Tibial nerve (tissue), 4 donors: ENCODE measurements at places on chromosomes 12 and 14. TPM values are rescaled to one million over a fixed set of nuclear protein-coding genes. Genes with fewer than 3 reads are reported as not detected.

DNA sequence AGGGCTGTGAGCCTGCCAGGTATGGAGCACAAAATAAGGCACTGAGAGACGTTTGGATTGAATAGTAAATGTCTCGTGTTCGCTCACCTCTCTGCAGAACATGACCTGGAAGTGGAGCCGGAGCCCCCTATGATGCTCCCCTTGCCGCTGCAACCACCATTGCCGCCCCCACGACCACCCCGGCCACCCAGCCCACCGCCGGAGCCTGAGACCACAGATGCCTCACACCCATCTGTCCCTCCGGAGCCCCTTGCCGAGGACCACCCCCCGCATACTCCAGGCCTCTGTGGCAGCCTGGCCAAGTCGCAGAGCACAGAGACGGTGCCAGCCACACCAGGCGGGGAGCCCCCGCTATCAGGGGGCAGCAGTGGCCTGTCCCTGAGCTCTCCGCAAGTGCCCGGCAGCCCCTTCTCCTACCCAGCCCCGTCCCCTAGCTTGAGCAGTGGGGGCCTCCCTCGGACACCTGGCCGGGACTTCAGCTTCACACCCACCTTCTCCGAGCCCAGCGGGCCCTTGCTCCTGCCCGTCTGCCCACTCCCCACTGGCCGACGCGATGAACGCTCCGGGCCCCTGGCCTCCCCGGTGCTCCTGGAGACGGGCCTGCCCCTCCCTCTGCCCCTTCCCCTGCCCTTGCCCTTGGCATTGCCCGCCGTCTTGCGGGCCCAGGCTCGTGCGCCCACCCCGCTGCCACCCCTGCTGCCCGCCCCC, 18.7 kb downstream of the SETD1B start:
- DNase-seq = no peak
- peaks cover 36% of the 10 kb centered on the region for H3K36me3 ChIP-seq
- H3K4me3 ChIP-seq = no peak overlapping the region
- H3K27me3 ChIP-seq = no peaks in the 10 kb centered on the region
- no peak overlapping the region for H3K27ac ChIP-seq

GRCh38 chr14:82999802-83000201, 1466.1 kb upstream of the SEL1L start:
- no peaks in the 10 kb centered on the region for H3K36me3 ChIP-seq
- no peak overlapping the region for H3K27ac ChIP-seq
- H3K4me3 ChIP-seq = no peak overlapping the region
- no peaks in the 10 kb centered on the region for H3K27me3 ChIP-seq

DNA sequence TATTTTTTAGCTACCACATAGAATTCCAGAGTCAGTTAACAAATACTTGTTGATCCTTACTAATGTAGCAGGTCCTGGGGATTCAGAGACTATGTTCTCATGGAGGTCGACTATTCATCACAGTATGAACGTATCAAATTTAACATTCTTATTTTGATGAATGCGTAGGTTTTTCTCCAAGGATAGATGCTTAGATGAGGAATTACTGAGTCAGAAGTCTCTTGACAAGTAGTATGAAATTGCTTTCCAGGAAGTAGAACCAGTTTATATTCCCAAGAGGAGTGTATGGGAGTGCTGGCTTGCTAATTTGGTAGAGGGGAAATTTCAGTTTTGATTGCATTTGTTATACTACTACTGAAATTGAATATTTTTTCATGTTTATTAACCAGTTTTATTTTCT, 42.8 kb upstream of the CRADD start:
- H3K4me1 ChIP-seq = no peaks in the 10 kb centered on the region
- peaks cover 3% of the 10 kb centered on the region for H3K36me3 ChIP-seq
- no peak overlapping the region for H3K27ac ChIP-seq
- no peak overlapping the region for H3K4me3 ChIP-seq
- DNase-seq = no peak
- no peaks in the 10 kb centered on the region for H3K27me3 ChIP-seq

GRCh38 chr12:47144769-47145168, 65.0 kb upstream of the AMIGO2 start:
- H3K4me1 ChIP-seq = no peaks in the 10 kb centered on the region
- H3K27ac ChIP-seq = no peak overlapping the region
- no peaks in the 10 kb centered on the region for H3K27me3 ChIP-seq
- H3K4me3 ChIP-seq = no peak overlapping the region

DNA sequence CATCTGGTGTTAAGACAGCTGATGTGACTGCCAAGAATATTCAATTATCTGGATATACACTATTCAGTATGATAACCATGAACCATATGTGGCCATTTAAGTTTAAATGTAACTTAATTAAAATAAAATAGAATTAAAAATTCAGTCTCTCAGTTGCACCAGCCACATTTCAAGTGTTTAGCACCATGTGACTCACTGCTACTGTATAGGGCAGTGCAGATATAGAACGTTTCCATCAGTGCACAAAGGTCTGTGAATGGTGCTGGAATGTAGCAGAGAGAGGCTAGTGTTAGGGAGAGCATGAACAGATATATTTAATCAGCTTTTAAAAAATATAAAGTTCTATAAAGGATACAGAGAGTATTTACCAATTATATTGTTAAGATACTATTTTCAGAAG, 28.7 kb downstream of the ARID4A start:
- H3K27ac ChIP-seq = no peak overlapping the region
- H3K27me3 ChIP-seq = no peaks in the 10 kb centered on the region
- peaks cover 70% of the 10 kb centered on the region for H3K36me3 ChIP-seq
- peaks cover 22% of the 10 kb centered on the region for H3K4me1 ChIP-seq
- no peak overlapping the region for H3K4me3 ChIP-seq

GRCh38 chr14:32202491-32202997, 525 bp downstream of the RNU6-8 start:
- H3K4me3 ChIP-seq = peak overlapping the region; percentile 51
- no peaks in the 10 kb centered on the region for H3K4me1 ChIP-seq
- no peaks in the 10 kb centered on the region for H3K36me3 ChIP-seq
- peak overlapping the region; percentile 74 for H3K27ac ChIP-seq
- H3K27me3 ChIP-seq = no peaks in the 10 kb centered on the region

GRCh38 chr12:120757226-120757742, 31.7 kb downstream of the ACADS start:
- no peak overlapping the region for H3K4me3 ChIP-seq
- no peaks in the 10 kb centered on the region for H3K36me3 ChIP-seq
- H3K27ac ChIP-seq = no peak overlapping the region
- H3K27me3 ChIP-seq = no peaks in the 10 kb centered on the region
- no peak for DNase-seq

GRCh38 chr12:58764100-58764953, 156.0 kb downstream of the LRIG3 start:
- H3K27me3 ChIP-seq = no peaks in the 10 kb centered on the region
- no peak overlapping the region for H3K4me3 ChIP-seq
- no peaks in the 10 kb centered on the region for H3K36me3 ChIP-seq
- DNase-seq = no peak

DNA sequence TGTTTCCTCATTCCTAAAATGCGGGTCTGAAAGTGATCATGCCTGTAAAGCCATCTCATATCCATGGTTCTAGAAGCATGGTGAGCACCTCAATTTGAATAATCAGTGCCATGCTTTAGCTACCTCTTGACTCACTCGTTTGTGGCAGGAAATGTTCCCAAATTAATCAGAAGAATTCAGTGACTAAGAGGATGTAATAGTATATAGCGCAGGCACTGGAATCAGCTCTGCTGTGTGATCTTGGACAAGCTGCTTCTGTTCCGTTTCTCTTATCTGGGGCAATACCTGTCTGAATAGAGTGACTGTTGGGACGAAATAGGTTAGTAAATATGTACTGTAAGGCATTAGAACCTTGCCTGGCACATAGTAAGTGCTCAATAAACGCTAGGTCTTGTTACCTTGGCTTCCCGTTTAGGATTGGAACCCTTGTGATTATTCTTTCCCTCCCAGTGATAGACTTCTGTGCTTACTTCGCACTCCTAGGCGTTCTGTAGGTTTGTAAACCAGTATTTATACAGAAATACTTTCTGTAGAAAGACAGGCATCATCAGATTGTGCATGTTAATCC, 820 bp upstream of the SMAGP start:
- no peaks in the 10 kb centered on the region for H3K27me3 ChIP-seq
- no peak for DNase-seq
- peak overlapping the region; percentile 91 for H3K4me3 ChIP-seq
- H3K4me1 ChIP-seq = no peaks in the 10 kb centered on the region

- no peak overlapping the region for H3K27ac ChIP-seq
- no peak for DNase-seq
- H3K4me1 ChIP-seq = no peaks in the 10 kb centered on the region
Observed at GRCh38 chr14:69034612-69035262, 55.6 kb upstream of the ACTN1 start.

DNA sequence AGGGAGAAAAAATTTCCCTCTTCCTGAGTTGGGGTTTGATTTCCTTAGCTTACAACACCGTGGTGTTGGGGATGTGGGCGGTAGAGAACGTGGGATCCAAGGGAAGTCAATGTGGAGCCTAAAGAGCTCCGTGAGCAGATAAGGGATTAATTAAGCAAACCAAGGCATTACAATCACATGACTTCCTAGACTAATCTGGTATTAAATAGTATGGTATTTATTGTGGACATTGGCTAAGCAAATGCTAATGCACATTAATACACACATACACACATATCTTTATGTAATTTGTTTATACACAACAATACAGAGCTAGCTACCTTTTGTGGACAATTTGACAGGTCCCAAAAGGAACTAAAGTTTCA, 791 bp upstream of the RNF41 start:
- H3K36me3 ChIP-seq = peaks cover 19% of the 10 kb centered on the region
- DNase-seq = no peak
- peak overlapping the region; percentile 69 for H3K4me3 ChIP-seq
- peaks cover 36% of the 10 kb centered on the region for H3K4me1 ChIP-seq

The GPR84 gene
- not detected for total RNA-seq

The BTBD7 gene
- total RNA-seq = 21.4 TPM
